ENCODE measurements at places on chromosomes 2 and 18.

DNA sequence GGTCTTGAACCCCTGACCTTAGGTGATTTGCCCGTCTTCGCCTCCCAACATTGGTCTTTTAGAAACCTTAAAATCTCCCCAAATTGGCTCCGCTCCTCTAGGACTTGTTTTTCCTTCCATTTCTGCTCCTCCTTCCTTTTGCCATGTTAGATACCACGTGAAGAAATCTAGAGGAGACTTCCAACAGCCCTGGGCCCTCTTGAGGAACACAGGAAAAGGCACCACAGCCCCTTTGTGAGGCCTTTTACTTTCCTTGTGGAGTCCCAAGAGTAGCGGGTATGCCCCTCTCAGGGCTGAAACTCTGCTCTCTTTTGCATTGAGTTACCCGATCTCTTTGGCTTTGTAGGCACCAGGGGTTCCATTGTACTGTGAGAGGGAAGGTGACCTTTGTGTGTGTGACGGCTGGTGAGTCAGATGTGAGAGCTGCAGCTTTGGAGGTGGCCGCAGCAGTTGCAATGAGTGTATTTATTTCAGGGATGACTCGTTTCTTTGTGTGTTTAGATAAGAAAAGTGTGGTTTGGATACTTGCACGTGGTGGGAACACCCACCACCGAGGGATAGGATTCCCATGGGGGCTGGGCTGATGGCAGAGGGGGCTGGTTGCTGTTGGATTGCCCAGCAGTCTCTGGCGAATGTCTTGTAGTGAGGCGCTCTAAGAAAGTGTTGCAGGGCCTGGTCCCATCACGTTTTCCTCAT, 218.4 kb upstream of the HS6ST1 start:
- DNase-seq: peak; percentile 66

DNA sequence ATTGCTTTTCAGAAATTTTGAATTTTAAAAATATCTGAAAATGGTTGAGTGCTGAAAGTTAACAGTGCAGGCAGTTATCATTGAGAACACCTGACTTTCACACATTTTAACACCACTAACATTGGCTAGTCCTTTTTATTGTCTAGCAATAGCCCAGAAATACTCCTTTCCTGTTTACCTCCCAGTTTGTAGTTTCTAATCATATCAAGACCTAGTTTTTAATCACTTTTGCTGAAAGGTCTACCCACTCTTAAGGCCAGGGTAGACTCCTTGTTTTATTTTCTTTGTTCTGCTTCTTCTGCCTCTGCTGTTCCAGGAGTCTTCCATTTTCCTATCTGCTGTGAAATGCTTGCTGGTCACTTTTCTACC, 72.1 kb downstream of the UBE2E3 start:
- DNase-seq: no peak

GRCh38 chr2:64727843-64728463, 74.2 kb upstream of the SERTAD2 start:
- no peak for DNase-seq

DNA sequence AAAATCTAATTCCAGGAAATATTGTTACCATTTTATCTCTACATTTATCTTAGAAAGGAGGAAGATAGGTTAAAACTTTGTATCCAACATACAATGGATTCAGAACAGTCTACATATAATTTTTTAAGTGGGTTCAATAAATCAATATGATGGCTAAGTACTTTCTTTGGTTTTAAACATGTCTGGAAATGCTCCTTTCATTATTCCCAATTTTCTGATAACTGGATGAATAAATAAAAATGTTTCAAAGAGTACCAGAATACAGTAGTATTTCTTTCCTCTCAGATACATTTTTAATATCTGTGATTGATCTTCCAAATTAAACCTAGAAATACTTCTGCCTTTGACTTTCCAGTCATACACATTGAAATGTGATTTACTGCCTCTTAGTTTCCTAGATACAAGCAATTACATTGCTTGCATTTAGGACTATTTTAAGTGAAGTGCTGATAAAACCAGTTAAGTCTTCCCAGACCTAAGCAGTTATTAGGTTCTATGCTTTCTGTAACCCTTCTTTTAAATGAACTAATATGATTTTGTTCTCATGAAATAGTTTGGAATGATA, 283.5 kb downstream of the CCDC178 start:
- DNase-seq: no peak

GRCh38 chr2:53442783-53443182, 324.8 kb upstream of the CHAC2 start:
- DNase-seq: no peak

All from GM04503 (cell line).